Hepatocyte (in vitro differentiated cells): ENCODE measurements at places on chromosomes 5 and 9.

GRCh38 chr5:67363180-67363709 is 166.6 kb upstream of the CD180 start:
- no peak for DNase-seq

GRCh38 chr5:151451626-151452520 is 4.5 kb downstream of the SLC36A1 start:
- DNase-seq, result peak; percentile 30

DNA sequence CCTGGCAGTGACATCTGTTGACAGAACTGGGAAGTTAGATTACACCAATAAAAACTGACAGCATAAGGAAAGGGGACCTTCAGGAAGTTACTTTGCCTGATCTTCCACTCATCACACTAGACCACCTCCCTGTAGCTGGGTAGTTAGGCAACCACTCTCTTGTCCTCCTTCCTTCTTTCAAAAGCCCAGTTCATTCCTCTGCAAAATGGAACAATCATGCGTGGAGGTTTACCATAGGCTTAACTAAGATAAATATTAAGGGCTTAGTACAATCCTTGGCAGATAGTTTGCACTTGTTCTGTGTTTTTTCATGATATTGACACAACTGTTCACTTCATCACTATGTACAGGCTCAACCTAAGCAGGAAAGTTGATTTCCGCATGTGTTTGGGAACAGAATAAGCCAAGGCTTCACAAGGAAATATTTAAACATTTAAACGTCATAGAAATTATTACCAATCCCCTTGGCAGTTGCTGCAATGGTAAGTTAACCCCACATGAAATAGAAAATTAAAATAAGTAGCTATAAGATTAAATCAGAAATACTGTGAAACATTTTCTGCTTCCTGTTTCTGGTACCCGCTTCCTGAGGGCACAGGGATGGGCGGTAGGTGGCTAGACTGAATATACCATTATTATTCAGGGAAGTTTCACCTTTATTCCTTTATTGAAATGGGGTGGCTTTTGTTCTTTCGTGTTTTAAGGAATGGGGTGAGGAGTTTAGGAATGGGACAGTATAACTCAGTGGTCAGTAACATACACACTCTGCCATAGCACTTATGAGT is 9.9 kb upstream of the PTGER4 start:
- no peak for DNase-seq

- DNase-seq, result peak; percentile 82
Observed at GRCh38 chr5:80083101-80083890, 48.1 kb downstream of the THBS4 start.

GRCh38 chr5:20109326-20109725 is 121.3 kb upstream of the CDH18 start:
- DNase-seq, result peak; percentile 19
